ENCODE measurements at places on chromosomes 5 and 9.

DNA sequence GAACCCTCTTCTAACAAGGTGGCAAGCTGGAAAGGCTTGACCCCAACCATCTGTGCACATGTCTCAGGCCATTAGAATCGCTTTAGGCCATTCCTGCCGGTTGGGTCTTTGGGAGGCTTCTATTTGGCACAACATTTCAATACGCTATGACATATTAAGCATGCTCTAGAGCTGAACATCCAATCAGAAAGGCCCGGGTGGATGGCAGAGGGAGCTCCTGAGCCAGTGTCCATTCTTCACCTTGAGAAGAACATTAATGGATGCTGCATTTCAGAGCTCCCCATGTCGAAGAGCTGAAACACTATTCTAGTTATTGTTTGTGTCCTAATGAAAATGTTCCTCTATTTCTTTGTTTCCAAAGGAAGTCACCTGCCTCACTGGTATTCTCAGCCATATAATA lies 12.8 kb downstream of the SPATA9 start:
- DNase-seq: no peak

DNA sequence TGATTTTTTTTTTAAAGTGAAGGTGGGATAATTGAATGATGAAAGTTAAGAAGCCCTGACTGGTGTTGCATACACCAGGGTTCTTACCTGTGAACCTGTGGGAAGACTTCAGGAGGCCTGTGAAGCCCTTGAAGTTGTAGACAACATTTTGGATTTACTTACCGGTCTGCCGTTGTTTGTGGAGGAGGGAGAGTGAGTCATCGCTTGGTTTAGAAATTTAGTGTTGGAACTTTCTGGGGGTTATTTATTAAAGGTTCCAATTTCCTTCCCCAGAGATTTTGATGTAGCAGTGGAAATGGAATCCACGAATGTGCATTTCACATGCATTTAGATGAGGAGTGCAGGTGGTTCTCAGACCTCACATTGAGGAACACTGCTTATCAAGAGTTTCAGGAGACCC lies 49.6 kb downstream of the ARHGAP26 start:
- no peak for DNase-seq

- no peak for DNase-seq
Measured at GRCh38 chr5:82151662-82152061, 126.5 kb downstream of the RPS23 start.

- DNase-seq: no peak
Measured at GRCh38 chr9:132610661-132611060, 28.3 kb downstream of the BARHL1 start.

- DNase-seq: no peak
Measured at GRCh38 chr5:101531026-101531425, 627.9 kb upstream of the ST8SIA4 start.

GRCh38 chr5:124408738-124409453 lies 337.5 kb downstream of the ZNF608 start:
- DNase-seq: no peak

DNA sequence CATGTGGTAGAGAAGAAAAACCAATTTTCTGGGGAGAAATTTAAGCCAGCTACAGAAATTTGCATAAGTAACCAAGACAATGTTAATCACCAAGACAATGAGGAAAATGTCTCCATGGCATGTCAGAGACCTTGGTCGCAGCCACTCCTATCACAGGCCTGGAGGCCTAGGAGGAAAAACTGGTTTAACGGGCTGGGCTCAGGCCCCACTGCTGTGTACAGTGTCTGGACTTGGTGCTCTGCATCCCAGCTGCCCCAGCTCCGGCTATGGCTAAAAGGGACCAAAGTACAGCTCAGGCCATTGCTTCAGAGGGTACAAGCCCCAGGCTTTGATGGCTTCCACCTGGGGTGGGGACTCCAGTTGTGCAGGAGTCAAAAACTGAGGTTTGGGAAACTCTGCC lies 1075.1 kb upstream of the CDH18 start:
- no peak for DNase-seq

- DNase-seq: no peak
Measured at GRCh38 chr5:16854351-16854750, 81.7 kb downstream of the MYO10 start.

GRCh38 chr5:61348447-61348846 lies 16.4 kb downstream of the ZSWIM6 start:
- no peak for DNase-seq

DNA sequence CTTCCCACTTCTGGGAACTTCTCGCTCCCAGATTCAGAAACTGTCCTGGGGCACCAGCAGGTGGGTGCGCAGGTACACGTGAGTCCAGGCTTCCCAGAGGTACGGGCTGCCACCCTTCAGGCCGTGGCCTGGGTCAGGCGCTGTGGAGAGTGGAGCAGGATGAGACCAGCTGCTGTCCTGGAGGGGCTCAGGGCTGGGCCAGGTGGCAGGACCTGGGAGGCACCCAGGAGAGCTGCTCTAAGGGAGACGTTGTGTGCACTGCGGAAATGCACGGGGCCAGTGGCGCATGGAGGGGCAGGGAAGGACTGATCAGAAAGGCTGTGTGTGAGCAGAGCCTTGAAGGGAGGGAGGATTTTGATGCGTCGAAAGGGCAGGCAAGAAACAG lies 135.1 kb upstream of the PHYKPL start:
- DNase-seq: no peak

DNA sequence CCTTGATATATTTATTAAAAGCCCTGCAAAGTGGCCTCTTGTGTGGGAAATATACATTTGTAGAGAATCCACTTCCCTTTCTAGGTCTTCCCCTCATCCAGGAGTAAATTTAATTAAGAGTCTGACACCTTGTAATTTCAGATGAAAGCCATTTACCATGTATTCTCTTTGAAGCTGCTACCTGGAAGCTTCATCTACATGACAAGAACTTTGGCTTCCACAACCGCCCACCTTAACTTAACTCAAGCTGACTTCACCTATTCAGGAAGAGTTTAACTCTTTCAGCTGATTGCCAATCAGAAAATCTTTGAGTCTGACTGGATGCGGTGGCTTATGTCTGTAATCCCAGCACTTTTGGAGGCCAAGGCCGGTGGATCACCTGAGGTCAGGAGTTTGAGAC lies 899.9 kb downstream of the TAF11L14 start:
- no peak for DNase-seq

DNA sequence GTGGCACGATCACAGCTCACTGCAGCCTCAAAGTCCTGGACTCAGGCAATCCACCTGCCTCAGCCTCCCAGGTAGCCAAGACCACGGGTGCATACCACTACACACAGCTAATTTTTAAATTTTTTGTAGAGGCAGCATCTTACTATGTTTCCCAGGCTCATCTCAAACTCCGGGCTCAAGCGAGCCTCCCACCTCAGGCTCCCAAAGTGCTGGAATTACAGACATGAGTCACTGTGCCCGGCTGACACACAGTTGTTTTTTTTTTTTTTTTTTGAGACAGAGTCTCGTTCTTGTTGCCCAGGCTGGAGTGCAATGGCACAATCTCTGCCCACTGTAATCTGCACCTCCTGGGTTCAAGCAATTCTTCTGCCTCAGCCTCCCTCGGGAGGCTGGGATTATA lies 70.1 kb upstream of the CNOT6 start:
- no peak for DNase-seq

GRCh38 chr5:176697934-176698538 lies 50.8 kb downstream of the TSPAN17 start:
- no peak for DNase-seq

DNA sequence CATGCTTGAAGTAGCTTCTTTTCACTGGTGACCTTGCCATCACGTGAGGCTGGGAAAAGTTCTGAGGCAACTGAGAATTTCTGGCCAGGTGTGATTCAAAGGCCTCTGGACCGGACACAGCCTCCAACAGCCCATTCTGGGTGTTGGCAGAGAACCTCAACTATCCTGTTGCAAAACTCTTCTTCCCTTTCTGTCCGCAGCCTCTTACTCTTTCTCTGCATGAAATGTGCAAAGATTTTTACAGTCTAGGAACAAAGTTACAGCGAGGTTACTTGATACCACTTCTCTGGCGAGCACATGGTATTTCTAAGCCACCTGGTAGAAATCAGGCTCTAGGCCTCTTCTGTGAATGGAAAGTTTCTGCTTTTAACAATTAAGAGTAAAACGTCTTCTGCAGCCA lies 79.2 kb downstream of the FREM1 start:
- DNase-seq: no peak

DNA sequence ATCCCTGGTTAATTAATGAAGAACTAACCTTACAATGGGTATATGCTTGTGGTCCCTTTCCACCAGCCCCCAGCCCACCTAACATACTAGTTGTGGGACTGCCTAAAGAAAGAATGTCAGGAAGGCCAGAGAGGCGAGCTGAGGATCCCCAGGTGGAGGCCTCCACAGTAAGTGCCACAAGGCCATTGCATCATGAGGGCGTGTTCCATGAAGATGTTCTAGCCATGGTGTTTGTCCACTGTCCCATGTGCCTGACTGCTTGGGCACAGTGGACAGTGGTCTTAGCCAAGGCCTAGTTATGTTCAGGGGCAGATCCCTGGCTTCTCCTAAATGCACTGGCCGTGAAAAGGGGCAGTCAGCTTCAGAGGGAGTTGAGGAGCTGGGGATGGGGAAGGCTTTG lies 21.1 kb downstream of the ZFP62 start:
- DNase-seq: no peak

DNA sequence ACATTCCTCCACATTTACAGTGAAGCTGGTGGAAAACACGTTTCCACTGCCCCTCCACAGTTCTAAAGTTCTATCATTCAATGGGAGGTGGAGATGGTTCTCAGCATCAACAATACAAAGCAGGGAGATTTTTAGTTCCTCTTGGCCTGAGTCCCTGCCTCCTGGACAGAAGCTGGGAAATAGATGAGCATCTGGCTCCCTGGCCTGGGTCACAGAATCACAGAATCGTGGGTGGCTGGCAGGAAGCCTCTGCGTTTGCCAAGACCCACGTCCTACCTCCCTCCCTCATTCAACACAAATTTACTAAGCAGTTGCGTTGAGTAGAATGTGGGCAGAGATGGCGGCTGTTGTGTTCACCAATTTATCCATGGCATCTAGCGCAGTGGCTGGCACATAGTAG lies 5.2 kb upstream of the PPARGC1B start:
- no peak for DNase-seq

DNA sequence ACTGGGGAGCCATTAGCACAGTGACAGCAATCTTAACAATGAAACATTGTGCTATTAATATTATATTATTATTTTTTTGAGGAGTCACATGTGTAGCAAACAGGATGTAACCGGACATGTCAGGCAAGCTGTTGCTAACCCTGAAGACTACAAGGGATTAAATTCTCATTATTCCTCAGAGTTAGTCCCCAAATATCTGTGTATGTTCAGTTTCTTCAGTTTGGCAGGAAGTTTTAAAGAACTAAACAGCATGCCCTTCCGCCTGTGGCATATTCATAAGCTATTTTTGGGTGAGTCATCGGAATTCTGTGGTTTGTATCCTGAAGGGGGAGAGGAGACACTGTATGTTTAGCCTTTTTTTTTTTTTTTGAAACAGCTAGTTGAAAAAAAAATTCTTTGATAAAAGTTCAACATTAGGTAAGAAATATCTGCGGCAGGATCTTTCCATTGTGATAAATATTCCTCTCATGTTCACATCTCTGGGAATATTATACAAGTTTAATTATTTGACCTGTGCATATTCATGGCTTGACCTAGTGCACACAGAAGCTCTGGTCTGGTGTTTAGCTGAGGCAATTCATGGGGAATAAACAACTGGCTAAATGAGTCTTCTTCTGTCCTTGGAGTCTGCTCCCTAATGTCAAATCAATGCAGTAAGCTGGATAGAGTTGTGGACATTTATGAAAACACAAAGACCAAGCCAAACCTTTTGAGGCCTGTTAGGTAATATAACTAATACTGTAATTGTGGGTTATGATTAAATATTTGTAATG lies 202.7 kb upstream of the CDKN2B start:
- DNase-seq: no peak
